Prostate gland (tissue), 2 donors: ENCODE measurements at places on chromosomes 6 and 20. TPM values are rescaled to one million over a fixed set of nuclear protein-coding genes. Genes with fewer than 3 reads are reported as not detected.

Gene TNFRSF6B
- total RNA-seq: 6.7 TPM

Gene OR2J3
- 0.09 TPM for total RNA-seq

Gene CRISP2
- total RNA-seq: 22.7 TPM

GRCh38 chr6:126753606-126754005 is 364.9 kb upstream of the RSPO3 start:
- DNase-seq: no peak

- no peak for DNase-seq
Observed at GRCh38 chr20:35120012-35120701, 27.0 kb downstream of the EDEM2 start.

DNA sequence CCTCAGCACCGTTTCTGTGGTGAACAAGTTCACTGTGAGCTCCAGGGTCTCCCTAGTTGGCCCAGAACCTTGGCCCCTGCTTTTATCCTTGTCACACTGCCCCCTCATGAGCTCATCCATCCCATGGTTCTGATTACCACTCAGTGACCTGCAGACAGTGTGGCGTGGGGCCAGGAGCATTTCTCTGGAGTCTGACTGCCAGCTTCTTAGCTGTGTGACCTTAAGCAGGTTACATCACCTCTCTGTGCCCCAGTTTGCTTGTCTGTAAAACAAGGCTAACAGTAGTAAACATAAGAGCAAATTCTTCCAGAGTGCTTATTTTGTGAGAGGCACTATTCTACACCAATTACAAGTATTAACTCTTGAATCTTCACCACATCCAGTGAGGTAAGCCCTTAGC is 14.8 kb upstream of the MDGA1 start:
- DNase-seq: no peak
